Large intestine (tissue), 12 donors: ENCODE measurements at places on chromosomes 7 and 10. TPM values are rescaled to one million over a fixed set of nuclear protein-coding genes. Genes with fewer than 3 reads are reported as not detected.

CHN2 gene
- 33.6 TPM for polyA plus RNA-seq

ZNF680 gene
- polyA plus RNA-seq, result 9.1 TPM

MYL10 gene
- polyA plus RNA-seq, result not detected

ABCB4 gene
- polyA plus RNA-seq, result 1.0 TPM

CNNM1 gene
- polyA plus RNA-seq, result 0.79 TPM

HOGA1 gene
- 3.2 TPM for polyA plus RNA-seq

CTAGE4 gene
- polyA plus RNA-seq, result 18.7 TPM

GIMAP8 gene
- 6.3 TPM for polyA plus RNA-seq

SLIT1 gene
- 1.6 TPM for polyA plus RNA-seq

CPN1 gene
- 0.06 TPM for polyA plus RNA-seq

SGPL1 gene
- polyA plus RNA-seq, result 49.0 TPM

MYO3A gene
- 1.8 TPM for polyA plus RNA-seq

CTTNBP2 gene
- 4.6 TPM for polyA plus RNA-seq

SPACDR gene
- 1.4 TPM for polyA plus RNA-seq

ABCA13 gene
- 0.28 TPM for polyA plus RNA-seq

CXCL12 gene
- 46.6 TPM for polyA plus RNA-seq

TRIM50 gene
- polyA plus RNA-seq, result 0.42 TPM

ITIH5 gene
- polyA plus RNA-seq, result 6.8 TPM

MALRD1 gene
- 109 TPM for polyA plus RNA-seq

SFMBT2 gene
- 3.5 TPM for polyA plus RNA-seq

PTF1A gene
- polyA plus RNA-seq, result not detected

ZSCAN21 gene
- polyA plus RNA-seq, result 13.6 TPM

C10orf143 gene
- polyA plus RNA-seq, result 4.7 TPM

CLDN4 gene
- 395 TPM for polyA plus RNA-seq

CCDC6 gene
- 41.2 TPM for polyA plus RNA-seq

HPSE2 gene
- 6.9 TPM for polyA plus RNA-seq

HOXA2 gene
- polyA plus RNA-seq, result 5.5 TPM

ASB10 gene
- polyA plus RNA-seq, result not detected

FAM180A gene
- not detected for polyA plus RNA-seq

LRRC61 gene
- polyA plus RNA-seq, result 22.8 TPM

NUTM2A gene
- 1.3 TPM for polyA plus RNA-seq

PPP1R3C gene
- polyA plus RNA-seq, result 39.6 TPM

P4HA1 gene
- polyA plus RNA-seq, result 31.8 TPM

HOXA5 gene
- polyA plus RNA-seq, result 30.3 TPM
